Thoracic aorta (tissue), 2 donors: ENCODE measurements at places on chromosomes 2 and 18. TPM values are rescaled to one million over a fixed set of nuclear protein-coding genes. Genes with fewer than 3 reads are reported as not detected.

- no peaks in the 10 kb centered on the region for H3K27me3 ChIP-seq
- no peak overlapping the region for H3K4me3 ChIP-seq
- H3K4me1 ChIP-seq = peaks cover 83% of the 10 kb centered on the region
- H3K36me3 ChIP-seq = no peaks in the 10 kb centered on the region
Observed at GRCh38 chr18:51038110-51038509, 8.1 kb downstream of the SMAD4 start.

DNA sequence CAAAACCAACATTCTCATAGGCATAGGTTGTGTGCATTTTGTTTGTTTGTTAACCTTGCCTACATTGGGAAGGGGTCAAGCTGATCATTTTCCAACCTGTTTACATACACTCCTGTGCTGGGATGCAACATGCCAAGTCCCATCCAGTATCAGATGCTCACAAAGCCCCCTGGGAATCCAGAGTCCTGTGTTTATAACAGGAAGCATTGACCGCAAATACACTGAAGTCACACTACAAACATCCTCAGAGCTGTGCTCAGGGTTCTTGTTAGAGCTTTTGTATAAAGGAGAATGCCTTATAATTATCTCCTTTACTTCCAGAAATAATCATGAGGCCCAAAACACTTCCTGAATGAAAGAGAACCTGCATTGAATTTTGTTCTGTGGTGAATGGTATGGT, 488.7 kb upstream of the TCF4 start:
- H3K27me3 ChIP-seq = no peaks in the 10 kb centered on the region
- no peak overlapping the region for H3K27ac ChIP-seq
- no peaks in the 10 kb centered on the region for H3K4me1 ChIP-seq

GRCh38 chr2:10267036-10267435, 35.7 kb upstream of the HPCAL1 start:
- peaks cover 3% of the 10 kb centered on the region for H3K4me1 ChIP-seq
- H3K27ac ChIP-seq = no peak overlapping the region
- H3K4me3 ChIP-seq = no peak overlapping the region

- H3K36me3 ChIP-seq = no peaks in the 10 kb centered on the region
- peaks cover 15% of the 10 kb centered on the region for H3K4me1 ChIP-seq
Observed at GRCh38 chr2:172342611-172343010, 84.8 kb upstream of the ITGA6 start.

- H3K27ac ChIP-seq = no peak overlapping the region
- no peaks in the 10 kb centered on the region for H3K36me3 ChIP-seq
- H3K4me1 ChIP-seq = peaks cover 46% of the 10 kb centered on the region
- no peak overlapping the region for H3K4me3 ChIP-seq
- H3K27me3 ChIP-seq = no peaks in the 10 kb centered on the region
- DNase-seq = no peak
Observed at GRCh38 chr2:183010112-183010511, 28.1 kb downstream of the NCKAP1 start.

NEUROD1 gene
- total RNA-seq = not detected

KLHL30 gene
- 33.4 TPM for total RNA-seq

CXCR1 gene
- 4.4 TPM for total RNA-seq
